PC-9 (cell line): ENCODE measurements at places on chromosomes 7 and 10. TPM values are rescaled to one million over a fixed set of nuclear protein-coding genes. Genes with fewer than 3 reads are reported as not detected.

Gene WASHC2C
- 25.6 and 34.2 TPM in 2 replicates for total RNA-seq

Gene ZNF316
- 28.4 and 34.8 TPM in 2 replicates for total RNA-seq

Gene MMP21
- not detected in 2 replicates for total RNA-seq

Gene CACNA2D1
- total RNA-seq, result 2.5 and 3.2 TPM in 2 replicates

Gene LRRD1
- not detected in 2 replicates for total RNA-seq

Gene ZNF503
- total RNA-seq, result 1.4 and 1.5 TPM in 2 replicates

Gene VSTM2A
- not detected in 2 replicates for total RNA-seq

Gene CRTAC1
- total RNA-seq, result not detected in 2 replicates

Gene H2AZ2
- total RNA-seq, result 334 and 354 TPM in 2 replicates

Gene TMEM236
- total RNA-seq, result 0.20 and 0.24 TPM in 2 replicates

Gene DOCK4
- total RNA-seq, result 0.98 and 1.7 TPM in 2 replicates
